ENCODE measurements at places on chromosomes 13 and 19.

GRCh38 chr13:44815623-44816022 is 173.6 kb downstream of the NUFIP1 start:
- DNase-seq, result no peak

DNA sequence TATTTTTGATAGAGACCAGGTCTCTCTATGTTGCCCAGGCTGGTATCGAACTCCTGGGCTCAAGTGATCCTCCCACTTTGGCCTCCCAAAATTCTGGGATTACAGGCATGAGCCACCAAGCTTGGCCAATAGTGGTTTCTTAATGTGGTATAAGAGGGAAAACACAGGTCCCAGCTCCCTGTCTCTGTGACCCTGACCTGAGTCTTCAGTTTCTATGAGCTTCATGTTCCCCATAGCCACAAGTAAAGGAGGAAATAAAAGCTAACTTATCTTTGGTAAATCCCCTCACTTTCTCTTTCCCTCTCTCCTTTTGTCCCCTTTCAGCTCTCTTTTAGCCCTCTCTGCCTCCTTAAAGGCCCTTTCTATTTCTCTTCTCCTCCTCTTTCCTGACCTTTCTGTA is 50.3 kb downstream of the ABCC4 start:
- DNase-seq, result no peak

DNA sequence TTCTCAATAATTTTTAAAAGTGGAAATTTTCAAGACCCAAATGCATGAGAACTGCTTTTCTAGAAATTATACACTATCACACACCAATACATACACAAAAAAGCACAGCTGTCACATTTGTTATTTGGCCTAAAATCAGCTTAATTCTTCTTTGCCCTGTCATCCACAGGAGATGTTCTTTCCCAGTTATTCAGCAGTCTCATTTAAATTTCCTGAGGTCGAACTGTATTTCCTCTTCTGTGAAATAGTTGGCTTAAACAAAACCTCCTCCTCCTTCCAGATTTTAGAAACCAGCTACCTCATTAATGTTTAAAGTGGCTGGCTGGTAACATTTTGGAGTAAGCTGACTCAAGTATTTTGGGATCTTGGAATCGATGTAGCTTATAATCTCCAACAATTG is 39.1 kb downstream of the SMAD9 start:
- DNase-seq, result no peak

- no peak for DNase-seq
These were observed 209.3 kb downstream of the HS6ST3 start for GRCh38 chr13:96299235-96299634.

DNA sequence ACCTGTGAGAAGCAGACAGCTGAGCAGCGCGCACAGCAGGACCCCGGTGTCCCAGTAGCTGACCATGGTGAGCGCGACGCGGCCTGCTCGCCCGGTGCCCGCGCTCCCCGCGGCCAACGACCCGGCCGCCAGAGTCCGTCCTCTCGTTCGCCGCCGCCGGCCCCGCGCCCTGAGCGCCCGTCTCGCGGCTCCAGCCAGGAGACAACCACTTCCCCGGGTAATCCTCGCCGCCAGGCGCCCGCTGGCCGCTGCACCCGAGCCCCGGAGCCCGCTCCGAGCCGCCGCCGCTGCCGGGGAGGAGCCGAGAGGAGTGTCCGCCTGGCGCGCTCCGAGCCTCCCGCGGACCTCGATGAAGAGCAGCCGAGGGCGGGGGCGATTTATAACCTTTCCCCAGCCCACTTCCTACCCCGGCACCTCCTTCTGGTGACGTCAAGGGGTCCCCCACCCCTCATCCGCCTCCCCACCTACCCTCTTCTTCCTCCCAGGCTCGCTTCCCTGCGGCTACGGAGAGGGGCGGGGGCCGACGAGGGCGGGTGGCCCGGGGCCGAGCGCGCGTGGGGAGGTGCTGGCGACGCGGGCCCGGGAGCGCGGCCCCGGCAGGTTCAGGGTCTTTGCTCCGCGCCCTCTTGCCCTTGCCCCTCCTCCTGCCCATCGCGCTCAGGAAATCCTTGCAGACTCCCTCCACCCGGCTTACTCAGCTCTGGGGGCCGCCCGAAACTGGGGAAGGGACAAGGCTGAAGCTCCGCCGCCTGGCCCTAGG is at the start of gene FLT1:
FLT1 (minus strand) TSS at position 351 of the 760 bp plus-strand sequence; CDS start at position 66, 285 bp downstream.
- DNase-seq, result no peak
